ENCODE measurements at places on chromosomes 6 and 20.

DNA sequence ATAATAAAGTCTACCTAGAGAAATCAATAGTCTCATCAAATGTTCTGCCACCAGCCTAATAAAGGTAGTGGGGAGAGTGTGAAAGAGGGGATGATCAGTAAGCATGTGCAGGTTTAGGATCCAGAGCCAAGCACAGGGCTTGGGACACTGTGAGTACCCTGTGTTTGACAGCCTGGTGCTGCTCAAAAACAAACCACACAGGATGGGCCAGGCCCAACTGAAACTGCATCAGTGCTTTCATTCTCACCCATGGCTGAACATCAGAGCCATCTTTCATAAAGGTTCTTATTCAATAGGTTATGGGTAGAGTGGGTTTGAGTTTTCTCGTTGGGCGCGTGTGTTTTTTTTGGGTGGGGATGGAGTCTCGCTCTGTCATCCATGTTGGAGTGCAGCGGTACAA, 87.3 kb upstream of the NHSL1 start:
- no peak for DNase-seq

- DNase-seq: no peak
Observed at GRCh38 chr6:25233226-25233625, 45.9 kb upstream of the CARMIL1 start.

GRCh38 chr6:136860043-136860442, 37.7 kb downstream of the PEX7 start:
- no peak for DNase-seq

GRCh38 chr6:161198783-161199460, 74.9 kb downstream of the AGPAT4 start:
- no peak for DNase-seq

DNA sequence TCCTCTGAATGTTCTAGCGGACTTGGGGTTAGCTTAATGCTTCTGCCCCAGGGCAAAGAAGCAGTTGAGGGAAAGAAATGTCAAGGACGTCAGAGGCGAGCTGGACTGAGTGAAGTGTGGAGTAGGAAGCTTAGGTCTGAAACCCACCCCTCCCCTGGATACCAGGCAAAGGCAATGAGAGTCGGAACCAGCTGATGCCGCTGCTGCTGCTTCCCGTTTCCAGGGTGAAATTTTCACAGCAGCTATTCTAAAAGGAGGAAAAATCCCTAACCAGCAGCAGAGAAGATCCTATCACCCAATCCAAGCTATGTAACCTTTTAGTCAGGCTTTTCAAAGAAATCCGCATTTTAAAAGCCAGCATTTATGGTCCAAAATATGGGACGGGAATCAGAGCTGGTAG, 564.3 kb downstream of the LMBRD1 start:
- DNase-seq: no peak

DNA sequence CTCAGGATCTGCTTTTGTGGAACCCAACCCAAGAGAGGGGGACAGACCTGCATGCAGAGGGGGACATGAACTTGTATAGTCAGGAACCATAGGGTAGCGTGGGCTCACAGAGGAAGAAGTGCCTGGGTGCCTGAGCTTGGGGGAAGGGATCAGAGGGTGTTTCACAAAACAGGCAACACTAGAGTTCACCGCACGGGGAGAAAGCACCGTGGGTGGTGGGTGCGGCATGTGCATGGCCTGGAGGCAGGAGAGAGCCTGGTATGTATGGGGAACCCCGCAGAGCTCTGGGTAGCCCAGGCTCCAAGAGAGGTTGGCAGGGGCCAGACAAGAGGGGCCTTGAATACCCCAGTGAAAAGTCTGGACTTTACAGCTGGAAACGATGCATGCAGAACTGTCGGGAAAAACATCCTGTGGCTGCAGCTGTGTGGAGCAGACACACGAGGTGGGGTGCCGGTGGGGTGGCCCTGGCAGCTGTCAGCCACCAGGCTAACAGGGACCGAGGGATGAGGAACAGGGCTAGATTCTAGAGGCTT, 6.7 kb upstream of the EMILIN3 start:
- DNase-seq: no peak

DNA sequence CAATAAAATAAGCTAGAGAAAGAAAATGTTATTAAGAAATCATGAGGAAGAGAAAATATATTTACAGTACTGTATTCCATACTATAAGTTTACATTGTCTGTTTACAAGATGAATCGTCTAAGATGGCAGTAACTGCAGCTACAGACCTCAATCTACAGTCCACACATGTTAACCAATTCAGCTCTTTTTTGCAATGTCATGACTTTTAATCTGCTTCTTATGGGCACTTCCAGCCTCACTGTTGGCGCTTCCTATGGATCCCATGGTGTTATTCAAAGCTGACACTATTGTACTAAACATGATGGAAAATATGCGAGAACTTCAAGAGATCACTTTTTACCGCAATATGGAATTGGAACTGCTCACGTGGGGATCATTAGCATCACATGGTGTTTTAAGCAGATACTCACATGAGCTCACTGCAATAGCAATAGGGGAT, 451.5 kb upstream of the CITED2 start:
- DNase-seq: no peak

GRCh38 chr6:20417819-20418218, 16.1 kb downstream of the E2F3 start:
- DNase-seq: no peak
